ENCODE measurements at places on chromosomes 7 and 10.

- no peak for DNase-seq
Measured at GRCh38 chr10:2933071-2933470, 134.3 kb upstream of the PFKP start.

- DNase-seq = no peak
Measured at GRCh38 chr7:1659696-1660095, 10.4 kb upstream of the ELFN1 start.

GRCh38 chr7:140242057-140243031, 65.6 kb upstream of the KDM7A start:
- no peak for DNase-seq

GRCh38 chr10:75962395-75963061, 531.1 kb downstream of the LRMDA start:
- no peak for DNase-seq

DNA sequence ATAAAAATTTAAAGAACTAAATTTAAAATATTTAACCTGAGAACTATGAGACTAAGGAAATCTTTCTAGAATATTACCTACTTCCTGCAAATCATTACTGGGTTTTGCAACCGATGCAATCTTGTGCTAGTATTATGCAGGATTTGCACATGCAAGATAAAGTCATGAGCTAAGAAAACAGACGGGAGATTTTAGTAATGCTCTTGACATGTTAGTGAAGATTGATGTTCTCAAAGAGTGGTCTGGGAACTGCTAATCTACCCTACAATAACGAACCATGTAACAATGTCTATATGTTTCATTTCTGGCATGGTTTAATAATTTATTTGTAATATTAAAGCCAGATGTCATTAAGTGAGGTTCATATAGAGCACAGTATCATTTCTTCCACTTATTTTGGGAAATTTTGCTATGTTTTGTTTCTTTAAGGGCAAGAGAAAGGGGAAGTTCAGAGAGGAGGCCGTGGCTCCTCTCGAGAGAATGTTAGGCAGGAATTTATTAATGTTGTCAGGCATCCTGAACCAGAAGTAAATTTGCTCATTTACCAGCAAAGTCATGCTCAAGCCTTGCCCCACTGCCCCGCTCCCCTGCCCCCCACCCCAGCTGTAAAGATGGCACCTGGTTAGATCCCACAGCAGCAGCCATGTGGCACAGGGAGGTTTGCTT, 22.8 kb downstream of the LRRC17 start:
- no peak for DNase-seq

DNA sequence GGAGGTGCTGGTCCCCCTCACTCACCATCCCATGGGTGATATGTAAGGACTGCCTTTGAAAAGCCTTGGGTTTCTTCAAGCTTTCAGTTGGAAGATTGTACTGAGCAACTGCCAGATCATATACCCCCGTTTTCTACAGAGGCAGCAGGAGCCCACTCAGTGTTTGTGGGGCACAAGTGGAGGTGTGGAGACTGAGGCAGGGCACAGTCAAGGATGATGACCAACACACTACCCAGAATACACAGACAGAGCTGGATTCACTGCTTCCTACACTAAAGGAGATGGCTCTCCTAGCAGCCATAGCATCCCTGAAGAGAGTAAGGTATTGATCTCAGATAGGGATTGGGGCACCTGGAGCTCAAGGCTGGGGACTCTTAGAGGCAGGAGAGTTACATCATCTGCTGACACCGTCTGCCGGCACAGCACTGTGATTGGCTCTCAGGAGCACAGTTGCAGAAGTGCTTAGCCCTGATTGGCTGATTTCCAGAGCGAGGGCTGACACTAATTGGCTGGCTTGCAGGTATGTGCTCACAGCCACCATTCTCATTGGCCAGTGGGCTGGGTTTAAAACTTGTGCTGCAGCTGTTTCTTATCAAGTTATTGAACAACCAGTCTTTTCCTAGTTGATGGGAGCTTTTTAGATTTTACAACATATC, 77.9 kb upstream of the PFKP start:
- no peak for DNase-seq

GRCh38 chr10:44376472-44377099, 8.3 kb downstream of the CXCL12 start:
- DNase-seq = no peak

- no peak for DNase-seq
Measured at GRCh38 chr7:30613366-30614325, 19.0 kb downstream of the GARS1 start.

- no peak for DNase-seq
Measured at GRCh38 chr7:38855386-38855785, 53.6 kb downstream of the VPS41 start.

- DNase-seq = no peak
Measured at GRCh38 chr7:111992601-111993000, 213.6 kb downstream of the DOCK4 start.

DNA sequence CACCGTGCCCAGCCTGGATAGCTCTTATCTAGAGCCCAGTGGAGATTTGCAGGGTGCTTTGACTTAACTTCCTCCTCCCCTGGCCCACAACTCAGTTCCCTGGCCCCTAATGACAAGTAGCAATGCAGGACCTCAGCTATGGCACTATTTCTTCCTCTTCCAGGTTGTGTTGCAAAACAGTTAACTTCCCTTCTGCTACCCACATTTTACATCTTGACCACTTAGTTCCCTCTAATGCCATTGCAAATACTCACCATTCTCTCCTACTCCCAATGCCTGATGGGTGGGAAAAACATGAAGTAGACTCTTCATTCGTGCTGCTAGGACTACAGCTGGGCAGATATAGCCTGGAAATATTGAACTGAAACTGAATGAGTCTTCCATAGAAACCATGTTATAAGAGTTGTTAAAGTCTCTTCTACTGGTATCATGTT, 39.1 kb upstream of the FGL2 start:
- DNase-seq = no peak

DNA sequence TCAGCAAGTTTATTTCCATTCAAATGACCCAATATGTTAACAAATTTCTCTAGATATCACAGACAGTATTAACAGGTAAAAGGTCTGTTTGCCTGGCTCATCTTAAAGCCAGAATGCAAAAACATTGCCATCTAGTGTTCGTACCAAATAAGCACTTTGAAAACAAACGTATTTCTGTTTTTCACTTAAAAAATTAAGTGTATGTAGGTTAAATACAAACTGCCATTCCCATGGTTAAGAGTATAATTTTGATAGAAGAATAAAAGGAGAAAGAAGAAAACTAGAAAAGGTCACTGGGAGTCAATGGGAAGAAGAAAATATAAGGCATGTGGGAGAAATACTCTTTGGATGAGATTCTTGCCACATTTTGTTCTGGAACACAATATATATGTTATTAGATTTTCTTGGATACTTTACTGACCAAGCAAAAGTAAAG, 51.0 kb downstream of the ORC5 start:
- DNase-seq = no peak

DNA sequence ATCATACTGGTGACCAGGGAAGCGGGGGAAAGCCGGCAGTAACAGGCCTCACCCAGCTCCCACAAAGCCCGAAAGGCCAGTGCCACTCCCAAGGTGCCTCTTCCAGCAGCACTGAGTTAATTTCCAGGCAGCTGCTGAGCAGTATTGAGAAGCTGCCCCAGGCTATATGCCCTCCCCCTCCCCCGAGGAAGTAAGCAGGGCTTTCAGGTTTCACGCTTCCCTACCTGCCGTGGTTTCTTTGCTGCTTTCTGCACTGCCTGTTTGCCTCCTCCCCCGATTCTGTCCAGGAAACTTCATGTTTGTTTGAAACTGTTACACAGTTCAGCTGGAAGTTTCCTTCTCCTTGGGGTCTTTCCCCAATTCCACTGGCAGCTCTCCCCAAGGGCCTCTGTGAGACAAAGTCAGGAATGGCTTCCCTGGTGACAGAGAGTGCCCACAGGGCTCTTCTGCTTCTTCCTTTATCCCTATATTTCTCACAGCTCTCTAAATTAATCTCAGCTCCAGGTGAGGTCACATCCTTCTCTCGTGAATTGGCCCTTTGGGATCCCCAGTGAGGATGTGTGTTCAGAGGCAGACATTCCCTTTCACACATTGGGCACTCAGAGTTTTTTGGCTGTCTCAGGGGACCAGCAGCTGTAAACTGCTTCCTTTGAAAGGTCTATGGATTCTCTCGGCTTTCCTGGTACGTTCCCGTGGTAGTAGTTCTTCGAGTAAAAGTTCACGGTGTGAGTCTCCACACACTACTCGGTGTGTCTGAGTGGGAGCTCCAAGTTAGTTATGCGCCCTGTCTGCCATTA, 19.4 kb downstream of the C1GALT1 start:
- no peak for DNase-seq

- DNase-seq = no peak
Measured at GRCh38 chr7:91875851-91876250, 4.7 kb downstream of the MTERF1 start.

DNA sequence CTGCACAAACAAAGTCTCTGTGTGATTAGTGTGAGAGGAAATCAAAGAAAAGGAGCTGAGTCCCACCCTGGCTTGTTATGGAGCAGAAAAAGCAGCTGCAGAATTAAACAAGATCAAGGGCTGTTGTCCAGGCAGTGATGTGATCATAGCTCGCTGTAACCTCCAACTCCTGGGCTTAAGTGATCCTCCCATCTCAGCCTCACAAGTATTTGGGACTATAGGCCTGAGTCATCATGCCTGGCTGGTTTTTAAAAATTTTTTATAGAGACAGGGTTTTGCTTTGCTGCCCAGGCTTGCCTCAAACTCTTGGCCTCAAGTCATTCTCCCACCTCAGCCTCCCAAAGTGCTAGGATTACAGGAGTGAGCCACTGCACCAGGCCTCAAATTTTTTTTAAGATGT, 88.9 kb downstream of the IPMK start:
- DNase-seq = no peak

DNA sequence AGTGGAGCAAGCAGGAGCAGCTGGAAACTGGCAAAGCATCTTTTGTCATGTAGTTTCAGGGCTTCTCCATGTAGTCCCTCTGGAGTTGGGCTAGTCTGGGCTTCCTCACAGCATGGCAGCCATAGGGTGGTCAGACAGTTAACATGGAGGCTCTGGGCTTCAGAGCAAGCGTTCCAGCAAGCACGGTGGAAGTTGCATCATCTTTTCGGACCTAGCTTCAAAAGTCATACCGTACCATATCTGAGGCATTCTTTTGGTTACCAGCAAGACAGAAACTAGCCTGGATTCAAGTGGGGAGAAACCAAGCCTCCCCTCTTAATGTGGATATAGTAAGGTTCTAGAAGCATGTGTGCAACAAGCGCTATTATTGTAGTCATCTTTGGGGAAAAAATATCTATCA, 135.0 kb downstream of the HTR7 start:
- DNase-seq = no peak

- no peak for DNase-seq
Measured at GRCh38 chr7:28409716-28410627, 2.3 kb upstream of the CREB5 start.

GRCh38 chr10:133364645-133365431, 7.0 kb upstream of the FUOM start:
- DNase-seq = no peak

DNA sequence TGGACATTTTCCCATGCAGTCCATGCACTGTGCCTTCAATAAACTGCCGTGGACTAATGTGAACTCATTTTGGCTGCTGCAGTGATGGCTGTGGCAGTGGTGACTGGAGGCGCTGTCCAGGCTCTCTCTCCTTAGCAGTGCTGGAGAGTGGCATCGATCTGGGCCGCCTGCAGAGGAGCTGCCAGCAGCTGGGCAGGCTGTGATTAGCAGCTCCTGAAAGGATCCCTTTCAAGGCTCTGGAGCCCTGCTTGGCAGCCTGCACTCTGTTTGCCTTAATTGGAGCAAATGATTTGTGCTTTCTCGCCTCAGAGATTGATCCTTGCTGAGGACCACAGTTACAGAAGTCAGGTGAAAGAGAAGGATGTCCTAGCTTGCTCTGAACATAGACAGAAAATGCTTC, 130.1 kb upstream of the VWC2 start:
- DNase-seq = no peak

GRCh38 chr7:133854739-133855138, 272.4 kb upstream of the LRGUK start:
- no peak for DNase-seq

DNA sequence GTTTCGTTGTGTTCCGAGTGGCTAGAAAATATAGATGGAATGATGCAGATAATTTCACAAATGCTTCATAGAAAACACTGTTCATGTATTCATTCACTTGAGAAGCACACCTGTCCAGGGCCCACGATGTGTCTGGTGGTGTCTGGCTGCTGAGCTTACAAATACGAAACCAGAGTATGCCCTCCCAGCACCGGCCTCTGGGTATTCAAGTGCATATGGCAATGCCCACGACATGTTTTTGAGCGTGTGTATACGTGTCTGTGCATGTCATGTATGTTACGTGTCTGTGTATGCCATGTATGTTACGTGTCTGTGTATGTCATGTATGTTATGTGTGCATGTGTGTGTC, 37.9 kb downstream of the IL2RA start:
- no peak for DNase-seq

GRCh38 chr7:33757050-33757449, 148.3 kb upstream of the BMPER start:
- DNase-seq = no peak

DNA sequence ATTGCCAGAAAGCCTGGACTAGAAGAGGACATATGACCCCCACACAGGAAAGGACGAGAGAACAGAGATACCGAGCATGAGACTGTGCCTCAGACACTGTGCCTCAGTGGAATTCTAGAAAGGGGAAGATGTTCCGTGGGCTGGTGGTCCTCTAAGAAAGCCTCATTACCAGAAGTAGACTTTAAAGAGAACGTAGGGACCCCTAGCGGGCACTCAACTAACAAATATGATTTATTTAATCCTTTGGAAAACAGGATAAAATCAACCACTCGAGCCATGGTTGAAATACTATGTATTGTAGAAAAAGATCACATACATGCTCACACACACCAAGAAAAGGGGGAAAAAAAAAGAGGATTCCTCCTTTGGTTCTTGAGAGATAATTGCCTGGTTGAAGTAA, 701.2 kb upstream of the SORCS1 start:
- no peak for DNase-seq

- DNase-seq = no peak
Measured at GRCh38 chr10:101845893-101846292, 2.3 kb upstream of the KCNIP2 start.

- no peak for DNase-seq
Measured at GRCh38 chr10:133401981-133402725, 8.2 kb downstream of the MTG1 start.

GRCh38 chr7:127979728-127980126, 51.5 kb downstream of the LRRC4 start:
- no peak for DNase-seq

DNA sequence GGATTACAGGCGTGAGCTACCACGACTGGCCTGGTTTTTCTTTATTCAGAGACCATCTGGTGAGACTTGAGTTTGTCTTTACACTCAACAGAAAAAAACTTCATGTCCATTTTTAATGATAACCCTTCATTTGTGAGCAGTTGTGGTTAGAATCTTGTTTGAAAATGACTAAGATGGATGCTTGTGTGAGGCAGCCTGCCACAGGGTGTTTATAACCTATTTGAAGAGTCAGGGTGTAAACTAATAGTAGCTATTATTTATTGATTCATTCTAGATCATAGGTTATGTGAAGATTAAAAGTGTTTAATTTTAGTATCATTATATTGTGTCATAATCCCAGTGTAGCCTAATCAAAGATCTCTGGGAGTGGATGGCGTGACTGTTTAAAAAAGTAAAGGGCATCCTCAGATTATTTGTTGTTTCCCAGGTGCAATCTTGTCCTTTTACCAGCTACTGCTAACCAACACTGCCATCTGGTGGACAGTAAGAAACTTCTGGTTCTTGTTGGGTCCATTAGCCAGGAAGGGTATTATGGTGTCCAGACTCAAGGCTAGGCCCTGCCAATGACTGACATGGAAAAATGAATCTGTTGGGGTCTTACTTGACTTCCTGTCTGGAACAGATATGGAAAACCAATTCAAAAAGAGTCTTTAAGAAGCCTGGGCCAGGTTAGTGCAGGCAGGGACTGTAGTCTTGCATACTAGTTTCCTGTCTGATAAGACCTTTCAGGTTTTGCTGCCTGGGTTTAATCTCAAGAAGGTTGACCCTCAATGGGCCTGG, 24.9 kb downstream of the NRBF2 start:
- peak; percentile 60 for DNase-seq

Data from iPS DF 19.7 (cell line).